ENCODE measurements at places on chromosomes 12 and 14. TPM values are rescaled to one million over a fixed set of nuclear protein-coding genes. Genes with fewer than 3 reads are reported as not detected.

HOXC11 gene
- not detected for polyA plus RNA-seq

PCED1B gene
- polyA plus RNA-seq: 0.60 TPM

PPP1R1A gene
- 4.5 TPM for polyA plus RNA-seq

P2RX2 gene
- polyA plus RNA-seq: 4.7 TPM

POTEM gene
- not detected for polyA plus RNA-seq

LRRC10 gene
- polyA plus RNA-seq: not detected

ADCY4 gene
- 25.8 TPM for polyA plus RNA-seq

EXOC3L4 gene
- polyA plus RNA-seq: 6.2 TPM

PTGER2 gene
- 5.9 TPM for polyA plus RNA-seq
